Tongue (tissue), 3 donors: ENCODE measurements at places on chromosomes 4 and X.

- peak; percentile 40 for DNase-seq
Measured at GRCh38 chrX:136806891-136807410, 26.2 kb upstream of the ARHGEF6 start.

- no peak for DNase-seq
Measured at GRCh38 chr4:112807083-112807482, 170.1 kb downstream of the LARP7 start.

- DNase-seq: no peak
Measured at GRCh38 chr4:55445921-55446577, 50.3 kb downstream of the TMEM165 start.

GRCh38 chr4:86972997-86973396 is 38.2 kb downstream of the AFF1 start:
- DNase-seq: peak; percentile 55

GRCh38 chr4:6769233-6769988 is 13.1 kb upstream of the KIAA0232 start:
- DNase-seq: no peak

- DNase-seq: peak; percentile 91
Measured at GRCh38 chrX:77342004-77342403, 105.2 kb upstream of the FGF16 start.

DNA sequence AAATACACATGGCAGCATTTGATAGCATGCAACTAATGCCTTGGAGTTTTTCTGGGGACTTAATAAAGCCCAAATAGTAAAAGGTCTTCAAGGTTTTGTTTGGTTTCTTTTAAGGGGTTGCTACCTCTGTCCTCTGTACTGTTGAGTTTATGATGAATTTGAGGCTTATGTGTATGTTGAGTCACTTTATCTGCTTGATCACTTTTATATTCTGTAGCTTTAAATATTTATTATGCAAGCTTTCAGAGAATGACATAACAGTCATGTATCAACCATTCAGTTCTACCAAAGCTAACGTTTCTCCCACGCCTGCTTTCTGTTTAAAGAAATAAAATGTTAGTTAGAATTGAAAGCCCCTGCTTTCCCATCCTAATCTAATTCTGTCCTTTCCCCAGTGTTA is 122.2 kb downstream of the NHS start:
- DNase-seq: no peak

DNA sequence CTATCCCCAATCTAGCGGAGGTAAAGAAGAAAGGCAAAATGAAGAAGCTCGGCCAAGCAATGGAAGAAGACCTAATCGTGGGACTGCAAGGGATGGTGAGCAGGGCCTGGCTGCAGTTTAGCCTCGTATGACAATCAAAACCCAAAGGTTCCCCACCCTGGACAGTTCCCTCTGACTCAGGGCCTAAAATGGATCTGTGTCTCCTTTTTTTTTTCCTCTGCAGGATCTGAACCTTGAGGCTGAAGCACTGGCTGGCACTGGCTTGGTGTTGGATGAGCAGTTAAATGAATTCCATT is 986 bp downstream of the HDAC6 start:
- no peak for DNase-seq
